Spleen (tissue), 13 donors: ENCODE measurements at places on chromosomes 3 and 15. TPM values are rescaled to one million over a fixed set of nuclear protein-coding genes. Genes with fewer than 3 reads are reported as not detected.

Gene TGM4
- not detected for total RNA-seq

Gene SEMA3G
- total RNA-seq: 16.4 TPM

Gene GMNC
- not detected for total RNA-seq

Gene UQCC5
- total RNA-seq: 11.6 TPM

Gene IQCH
- 2.2 TPM for total RNA-seq

Gene TUSC7
- not detected for total RNA-seq

Gene PLA2G4F
- total RNA-seq: not detected

Gene C3orf70
- total RNA-seq: 9.9 TPM

GRCh38 chr3:191355406-191355805 lies 25.1 kb upstream of the UTS2B start:
- H3K27me3 ChIP-seq: no peaks in the 10 kb centered on the region
- H3K27ac ChIP-seq: peak overlapping the region; percentile 61
- H3K36me3 ChIP-seq: peaks cover 31% of the 10 kb centered on the region
- DNase-seq: no peak

GRCh38 chr15:72174551-72175165 lies 22.9 kb downstream of the GRAMD2A start:
- DNase-seq: peak; percentile 52
- H3K4me3 ChIP-seq: no peak overlapping the region
- H3K36me3 ChIP-seq: no peaks in the 10 kb centered on the region
- no peak overlapping the region for H3K27ac ChIP-seq
- no peaks in the 10 kb centered on the region for H3K27me3 ChIP-seq

GRCh38 chr3:188267790-188268335 lies 113.9 kb downstream of the LPP start:
- no peak for DNase-seq
- peaks cover 62% of the 10 kb centered on the region for H3K4me1 ChIP-seq
- no peaks in the 10 kb centered on the region for H3K36me3 ChIP-seq
- peak overlapping the region; percentile 63 for H3K27ac ChIP-seq
- H3K4me3 ChIP-seq: no peak overlapping the region

GRCh38 chr3:114213292-114213626 lies 24.1 kb downstream of the ZNF80 start:
- no peaks in the 10 kb centered on the region for H3K36me3 ChIP-seq
- H3K4me1 ChIP-seq: peaks cover 21% of the 10 kb centered on the region
- peak overlapping the region; percentile 62 for H3K4me3 ChIP-seq
- no peak for DNase-seq
- no peaks in the 10 kb centered on the region for H3K27me3 ChIP-seq

DNA sequence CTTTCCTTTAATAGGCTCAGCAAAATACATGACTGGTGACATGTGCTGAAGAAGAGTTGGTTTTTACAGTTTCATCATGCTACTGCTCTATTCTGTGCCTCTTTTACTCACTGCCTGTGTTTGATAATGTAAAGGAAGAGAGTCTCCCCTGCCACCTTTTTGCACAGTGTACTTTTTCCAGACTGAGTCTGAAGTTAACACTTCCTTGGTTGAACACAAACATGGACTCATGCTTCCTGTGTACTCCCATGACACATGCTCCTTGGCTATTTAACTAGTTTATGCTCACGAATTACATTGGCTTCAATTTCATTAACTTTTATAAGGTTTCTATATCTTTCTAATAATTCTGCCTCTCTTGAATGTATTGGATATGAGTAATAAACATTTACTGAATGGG lies 396.1 kb downstream of the VGLL3 start:
- H3K4me3 ChIP-seq: no peak overlapping the region
- DNase-seq: no peak
- no peak overlapping the region for H3K27ac ChIP-seq
- no peaks in the 10 kb centered on the region for H3K27me3 ChIP-seq
- no peaks in the 10 kb centered on the region for H3K36me3 ChIP-seq
- H3K4me1 ChIP-seq: no peaks in the 10 kb centered on the region

GRCh38 chr3:116270056-116270455 lies 175.2 kb downstream of the LSAMP start:
- no peaks in the 10 kb centered on the region for H3K27me3 ChIP-seq
- no peak overlapping the region for H3K27ac ChIP-seq
- H3K4me3 ChIP-seq: no peak overlapping the region
- DNase-seq: no peak
- H3K4me1 ChIP-seq: no peaks in the 10 kb centered on the region
- H3K36me3 ChIP-seq: no peaks in the 10 kb centered on the region

DNA sequence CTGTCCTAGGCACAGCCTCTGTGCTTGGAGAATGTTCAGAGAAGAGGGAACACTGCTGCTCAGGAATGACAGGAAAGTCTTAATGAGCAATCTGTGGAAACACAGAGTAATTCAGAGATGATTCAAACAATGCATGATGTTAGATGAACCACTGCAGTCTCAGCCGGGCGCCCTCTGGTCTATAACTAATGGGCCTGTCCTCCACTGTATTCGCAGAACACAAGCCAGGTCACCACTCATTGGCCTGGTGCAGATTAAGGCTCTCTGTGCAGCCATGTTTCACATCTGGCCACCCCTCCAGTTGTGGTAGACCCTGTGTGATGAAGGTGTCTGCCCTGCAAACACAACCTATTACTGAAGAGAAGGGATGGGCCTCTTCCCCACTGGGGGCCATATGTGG lies 281.7 kb upstream of the ROPN1 start:
- no peaks in the 10 kb centered on the region for H3K27me3 ChIP-seq
- peak overlapping the region; percentile 92 for H3K27ac ChIP-seq
- peaks cover 5% of the 10 kb centered on the region for H3K4me1 ChIP-seq
- no peak for DNase-seq
- H3K36me3 ChIP-seq: peaks cover 6% of the 10 kb centered on the region

GRCh38 chr15:82875411-82876003 lies 66.1 kb downstream of the WHAMM start:
- no peaks in the 10 kb centered on the region for H3K36me3 ChIP-seq
- no peak overlapping the region for H3K4me3 ChIP-seq
- no peaks in the 10 kb centered on the region for H3K4me1 ChIP-seq

DNA sequence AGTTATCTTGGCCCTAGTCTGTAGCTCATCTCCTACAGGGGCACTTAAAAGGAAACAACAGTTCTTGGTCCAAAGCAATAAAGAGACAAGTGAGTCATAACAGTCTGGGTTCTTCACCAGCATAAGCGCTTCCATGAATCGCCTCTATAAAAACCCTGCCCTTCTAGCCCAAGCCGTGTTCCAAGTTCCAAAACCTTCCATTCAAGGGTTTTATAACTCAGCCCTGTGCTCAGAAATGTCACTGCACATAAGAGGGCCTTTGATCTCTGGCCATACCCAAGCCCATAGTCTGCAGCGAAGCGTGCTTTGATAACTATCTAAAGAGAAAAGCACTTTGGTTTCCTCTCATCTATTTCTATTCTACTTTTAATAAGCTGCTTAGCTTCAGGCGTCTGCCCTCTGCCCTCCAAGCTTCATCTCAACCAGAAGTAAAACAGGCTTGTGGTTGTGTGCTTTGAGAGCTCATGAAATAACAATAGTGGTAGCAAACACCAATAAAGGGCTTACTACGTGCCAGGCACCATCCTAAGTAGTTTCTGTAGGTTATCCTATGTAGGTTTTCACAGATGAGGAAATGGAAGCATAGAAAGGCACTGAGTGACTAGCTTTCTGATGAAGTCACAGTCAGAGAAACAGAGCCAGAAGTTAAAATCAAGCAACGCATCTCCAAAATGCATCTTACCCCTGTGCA lies 64.0 kb upstream of the AKAP13 start:
- H3K27ac ChIP-seq: peak overlapping the region; percentile 53
- no peaks in the 10 kb centered on the region for H3K36me3 ChIP-seq

- H3K27me3 ChIP-seq: no peaks in the 10 kb centered on the region
- H3K36me3 ChIP-seq: no peaks in the 10 kb centered on the region
- no peak for DNase-seq
- H3K4me3 ChIP-seq: no peak overlapping the region
- H3K27ac ChIP-seq: no peak overlapping the region
These were observed 140.2 kb upstream of the SKOR1 start for GRCh38 chr15:67685008-67685599.

- no peak overlapping the region for H3K4me3 ChIP-seq
- H3K27ac ChIP-seq: no peak overlapping the region
- DNase-seq: no peak
- H3K4me1 ChIP-seq: no peaks in the 10 kb centered on the region
- peaks cover 6% of the 10 kb centered on the region for H3K36me3 ChIP-seq
- no peaks in the 10 kb centered on the region for H3K27me3 ChIP-seq
These were observed 55.8 kb downstream of the TRPC1 start for GRCh38 chr3:142779591-142779990.

DNA sequence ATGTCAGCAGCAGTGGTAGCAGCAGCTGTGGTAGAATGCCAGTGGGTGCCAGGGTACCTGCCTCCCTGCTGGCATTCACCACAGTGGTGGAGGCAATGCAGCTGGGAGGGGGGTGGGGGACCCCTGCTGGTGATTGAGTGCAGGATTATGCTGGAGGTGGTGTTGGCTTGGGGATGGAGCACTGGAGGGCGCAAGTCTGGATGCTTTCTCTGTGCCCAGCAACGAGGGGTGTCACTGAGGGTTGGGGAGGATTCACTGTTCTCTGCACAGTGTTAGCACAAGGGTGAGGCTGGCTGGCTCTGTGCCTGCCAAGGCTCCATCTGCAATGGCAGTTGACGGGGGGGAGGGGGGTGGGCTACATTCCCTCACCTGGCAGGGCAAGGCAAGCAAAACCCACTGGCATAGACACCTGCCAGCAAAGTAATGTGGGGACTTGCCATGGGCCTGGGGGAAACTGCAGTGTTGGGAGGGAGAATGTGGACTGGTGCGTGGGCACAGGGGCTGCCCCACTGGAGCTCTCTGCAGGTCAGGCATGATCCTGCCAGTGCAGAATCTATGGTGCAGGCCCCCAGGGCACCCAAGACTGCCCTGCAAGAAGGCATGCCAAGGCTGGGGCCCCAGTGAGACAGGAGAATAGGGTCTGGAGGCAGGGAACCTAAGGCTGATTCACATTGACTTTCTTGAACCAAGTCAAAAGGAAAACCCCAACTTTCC lies 64.3 kb downstream of the MINDY4B start:
- H3K27ac ChIP-seq: no peak overlapping the region
- no peak overlapping the region for H3K4me3 ChIP-seq
- H3K27me3 ChIP-seq: peaks cover 4% of the 10 kb centered on the region
- no peaks in the 10 kb centered on the region for H3K4me1 ChIP-seq
- no peaks in the 10 kb centered on the region for H3K36me3 ChIP-seq
- no peak for DNase-seq

GRCh38 chr3:37307321-37307720 lies 132.9 kb upstream of the LRRFIP2 start:
- no peaks in the 10 kb centered on the region for H3K27me3 ChIP-seq
- H3K4me1 ChIP-seq: peaks cover 28% of the 10 kb centered on the region
- H3K27ac ChIP-seq: no peak overlapping the region
- no peak for DNase-seq
- H3K4me3 ChIP-seq: no peak overlapping the region

DNA sequence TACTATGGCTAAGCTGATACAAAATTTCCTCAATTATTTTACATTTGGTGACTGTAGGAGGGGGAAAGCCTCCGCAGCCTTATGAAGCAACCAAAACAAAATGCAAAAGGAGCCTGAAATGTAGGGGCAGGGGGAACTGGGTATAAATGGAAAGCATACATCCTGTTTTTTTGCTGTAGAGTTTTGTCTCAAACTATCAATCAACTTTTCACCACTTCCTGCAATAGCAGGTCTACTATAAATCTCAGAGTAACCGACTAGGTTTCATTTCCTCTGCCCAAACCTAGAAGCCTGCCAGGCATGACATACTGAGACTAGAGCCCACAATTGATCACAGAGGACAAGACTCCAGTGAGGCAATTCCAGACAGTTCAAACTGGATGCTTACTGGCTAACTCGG lies 91.3 kb downstream of the SHQ1 start:
- H3K36me3 ChIP-seq: peaks cover 8% of the 10 kb centered on the region
- no peak for DNase-seq
- H3K27me3 ChIP-seq: no peaks in the 10 kb centered on the region
- H3K4me1 ChIP-seq: peaks cover 24% of the 10 kb centered on the region
- H3K4me3 ChIP-seq: peak overlapping the region; percentile 40

GRCh38 chr3:160159806-160160205 lies 65.4 kb upstream of the C3orf80 start:
- H3K4me1 ChIP-seq: no peaks in the 10 kb centered on the region
- H3K4me3 ChIP-seq: no peak overlapping the region
- H3K36me3 ChIP-seq: no peaks in the 10 kb centered on the region
- H3K27ac ChIP-seq: no peak overlapping the region

DNA sequence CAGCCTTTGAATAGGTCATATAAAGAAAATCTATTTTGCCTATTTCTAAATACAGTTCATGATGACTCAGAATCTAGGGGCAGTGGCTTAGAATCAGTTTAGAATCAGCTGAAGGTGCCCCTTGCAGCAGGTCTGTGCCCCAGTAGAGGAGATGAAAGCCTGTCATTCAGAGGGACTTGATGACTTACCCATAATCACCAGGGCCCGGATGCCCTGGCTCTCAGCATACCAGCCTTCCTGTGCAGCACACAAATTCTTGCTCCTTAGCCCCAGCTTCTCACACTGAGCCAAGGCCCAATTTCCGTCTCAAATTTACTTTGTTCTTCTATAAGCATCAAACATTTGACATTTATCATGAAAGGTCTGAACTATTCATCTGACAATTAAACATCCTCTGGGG lies 83.2 kb upstream of the EOMES start:
- no peak overlapping the region for H3K4me3 ChIP-seq
- H3K27ac ChIP-seq: no peak overlapping the region
- H3K27me3 ChIP-seq: no peaks in the 10 kb centered on the region
- DNase-seq: no peak

DNA sequence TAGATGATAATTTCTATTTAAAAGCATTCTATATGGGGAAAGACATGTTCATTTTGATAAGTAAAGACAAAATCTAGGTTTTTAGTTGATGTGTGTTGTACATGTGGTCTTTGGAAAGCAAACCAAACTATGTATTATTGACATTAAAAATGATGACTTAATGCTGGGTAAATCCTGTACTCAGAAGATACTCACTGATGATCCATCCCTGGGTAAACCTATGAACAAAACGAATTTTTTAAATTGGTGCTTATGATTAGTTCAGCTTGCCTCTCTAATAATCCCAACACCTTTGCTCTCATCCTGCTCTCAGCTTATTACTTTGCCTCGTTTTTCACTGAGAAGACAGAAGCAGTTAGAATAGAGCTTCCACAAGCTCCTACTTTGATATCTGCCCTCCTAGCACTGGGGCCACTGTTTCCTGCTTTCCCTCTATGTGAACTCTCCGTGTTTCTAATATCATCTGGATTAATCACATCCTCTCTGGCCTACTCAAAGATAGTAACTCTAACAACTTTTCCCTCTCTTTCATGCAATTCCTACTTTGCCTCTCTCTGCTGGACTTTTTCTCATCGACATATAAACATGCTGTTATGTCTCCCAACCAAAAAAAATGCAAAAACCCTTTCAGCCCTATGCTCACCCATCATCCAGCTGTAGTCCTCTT lies 29.3 kb downstream of the RARRES1 start:
- peaks cover 4% of the 10 kb centered on the region for H3K36me3 ChIP-seq
- no peaks in the 10 kb centered on the region for H3K27me3 ChIP-seq
- no peak overlapping the region for H3K27ac ChIP-seq
- H3K4me1 ChIP-seq: no peaks in the 10 kb centered on the region

- peaks cover 24% of the 10 kb centered on the region for H3K36me3 ChIP-seq
- no peaks in the 10 kb centered on the region for H3K27me3 ChIP-seq
- peak overlapping the region; percentile 80 for H3K27ac ChIP-seq
- H3K4me1 ChIP-seq: peaks cover 14% of the 10 kb centered on the region
These were observed 459.4 kb upstream of the TPRG1 start for GRCh38 chr3:188712248-188712924.

- H3K27me3 ChIP-seq: no peaks in the 10 kb centered on the region
- H3K27ac ChIP-seq: no peak overlapping the region
- no peak for DNase-seq
These were observed 212.4 kb upstream of the ZBTB20 start for GRCh38 chr3:115359536-115359935.

- H3K4me1 ChIP-seq: peaks cover 19% of the 10 kb centered on the region
- H3K4me3 ChIP-seq: no peak overlapping the region
- H3K36me3 ChIP-seq: no peaks in the 10 kb centered on the region
- DNase-seq: no peak
- no peak overlapping the region for H3K27ac ChIP-seq
- no peaks in the 10 kb centered on the region for H3K27me3 ChIP-seq
These were observed 40.8 kb downstream of the HMG20A start for GRCh38 chr15:77461486-77461885.
